Naive thymus-derived CD4-positive, alpha-beta T cell (primary cell): ENCODE measurements at places on chromosomes 1 and 21. TPM values are rescaled to one million over a fixed set of nuclear protein-coding genes. Genes with fewer than 3 reads are reported as not detected.

GRCh38 chr1:117237726-117238381 lies 27.1 kb upstream of the VTCN1 start:
- no peak for DNase-seq

DNA sequence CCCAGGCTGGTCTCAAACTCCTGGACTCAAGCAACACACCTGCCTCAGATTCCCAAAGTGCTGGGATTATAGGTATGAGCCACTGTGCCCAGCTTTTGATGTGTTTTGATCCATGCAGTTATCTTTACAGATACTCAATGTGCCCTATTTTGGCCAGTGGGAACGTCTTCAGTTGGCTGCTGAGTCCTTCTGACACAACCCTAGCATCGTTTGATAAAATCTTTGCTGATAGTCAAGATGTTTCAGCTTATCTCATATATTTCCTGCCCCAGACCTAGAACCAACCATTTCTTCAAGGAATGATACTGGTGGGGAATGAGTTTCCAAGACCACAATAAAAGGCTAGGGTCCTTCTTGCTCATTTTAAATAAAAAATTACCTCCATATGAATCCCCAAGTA lies 11.6 kb downstream of the POGZ start:
- no peak for DNase-seq

- DNase-seq, result no peak
These were observed 287.5 kb downstream of the ASTN1 start for GRCh38 chr1:176876966-176877515.

DNA sequence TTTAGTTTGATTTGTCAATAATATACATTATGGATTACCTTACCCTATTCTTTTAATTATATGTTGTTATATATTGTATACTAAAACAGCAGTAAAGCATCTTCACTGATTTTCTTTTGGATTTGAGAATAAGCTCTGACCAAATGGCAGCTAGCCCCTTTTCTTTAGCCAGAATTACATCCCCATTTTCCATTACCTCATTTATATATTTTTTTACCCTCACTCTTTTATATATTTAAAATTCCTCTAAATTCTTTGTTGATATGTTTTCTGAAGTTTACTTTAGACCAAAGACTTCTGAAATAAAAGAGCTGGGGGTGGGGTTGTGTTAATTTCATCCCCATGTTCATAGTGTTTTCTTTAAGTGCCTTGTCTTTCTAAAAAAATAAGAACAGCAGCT lies 24.6 kb downstream of the ANGPTL1 start:
- no peak for DNase-seq

CACNA1S gene
- not detected for total RNA-seq

DNA sequence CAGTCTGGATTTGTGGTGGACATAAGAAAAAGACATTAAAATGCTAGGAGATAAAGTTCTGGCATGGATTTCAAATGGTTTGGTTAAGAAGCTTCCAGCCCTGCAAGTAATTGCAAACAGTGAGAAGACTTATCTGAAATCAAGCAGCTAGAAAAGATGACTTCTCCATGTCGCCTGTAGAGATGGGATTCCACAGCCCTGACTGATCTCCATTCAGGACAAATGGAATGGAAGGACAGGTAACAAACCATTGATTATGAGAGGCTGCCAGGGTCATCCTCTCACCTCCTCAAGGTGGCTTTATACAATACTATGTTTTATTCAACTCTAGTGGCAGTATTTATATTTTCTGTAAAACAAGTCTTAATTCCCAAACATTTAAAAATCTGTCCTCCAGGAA lies 237.9 kb downstream of the HLX start:
- DNase-seq, result no peak

GBP5 gene
- total RNA-seq, result 33.1 TPM

- no peak for DNase-seq
These were observed 209.8 kb downstream of the MATN1 start for GRCh38 chr1:30513396-30514136.

DNA sequence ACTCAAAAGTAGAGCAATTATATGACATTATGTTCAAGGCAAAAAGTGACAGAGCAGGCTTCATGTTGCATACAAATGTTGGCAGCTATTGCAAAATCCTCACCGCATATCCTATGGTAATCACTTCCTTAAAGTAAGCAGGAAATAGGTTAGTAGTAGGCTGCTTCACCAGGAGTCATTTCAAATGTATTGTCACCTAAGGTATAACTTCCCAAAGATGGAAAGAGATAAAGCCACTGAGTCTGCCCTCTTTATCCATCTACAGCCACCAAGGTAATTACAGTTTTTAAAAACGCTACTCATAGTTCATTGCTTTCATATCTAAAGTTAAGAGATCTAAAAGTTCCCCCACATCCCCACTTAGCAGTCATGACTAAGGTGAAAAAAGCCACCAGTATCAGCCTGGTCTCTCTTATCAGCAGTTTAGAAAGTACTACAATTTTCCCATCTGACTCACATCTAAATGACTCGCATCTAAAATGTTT lies 31.6 kb upstream of the UBE2U start:
- no peak for DNase-seq

TTLL7 gene
- not detected for total RNA-seq

- DNase-seq, result no peak
These were observed 4.7 kb downstream of the HES2 start for GRCh38 chr1:6414881-6415626.

FAM72B gene
- 1.9 TPM for total RNA-seq

GRCh38 chr1:51274676-51275075 lies 38.6 kb downstream of the RNF11 start:
- no peak for DNase-seq

DNA sequence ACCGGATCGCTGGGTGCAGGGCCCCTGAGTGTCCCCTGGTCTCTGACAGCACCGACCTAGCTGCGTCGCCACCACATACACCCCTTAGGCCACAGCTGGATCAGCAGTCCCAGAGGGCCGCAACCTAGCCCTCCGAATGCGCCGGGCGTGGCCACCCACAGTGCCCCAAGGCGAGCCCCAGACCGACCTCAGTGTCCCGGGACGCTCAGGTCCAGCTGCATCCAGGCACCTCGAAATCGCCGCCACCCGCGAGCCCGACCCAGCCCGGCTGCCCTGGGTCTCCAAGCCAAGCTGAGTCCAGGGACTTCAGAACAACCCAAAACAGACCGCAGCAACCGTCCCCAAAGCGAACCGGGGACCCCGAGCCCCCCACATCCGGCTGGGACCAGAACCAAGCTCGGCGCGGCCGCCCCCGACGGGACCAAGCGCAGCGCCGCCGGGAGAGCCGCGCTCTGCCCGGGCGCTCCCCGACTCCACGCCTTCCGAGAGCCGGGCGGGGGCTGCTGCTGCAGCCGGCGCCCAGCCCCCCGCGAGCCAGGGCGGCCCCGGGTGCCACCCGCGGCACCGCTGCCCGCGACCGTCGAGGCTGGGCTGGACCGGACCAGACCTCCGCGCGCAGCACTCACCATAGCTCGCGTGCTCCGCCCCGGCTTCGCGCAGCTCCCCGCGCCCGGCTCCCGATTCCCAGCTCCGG lies 54.6 kb upstream of the ECE1 start:
- no peak for DNase-seq

GBP3 gene
- total RNA-seq, result 32.2 TPM

TRAPPC10 gene
- total RNA-seq, result 119 TPM
